Renal cortical epithelial cell (primary cell): ENCODE measurements at places on chromosomes 7 and 10. TPM values are rescaled to one million over a fixed set of nuclear protein-coding genes. Genes with fewer than 3 reads are reported as not detected.

DNA sequence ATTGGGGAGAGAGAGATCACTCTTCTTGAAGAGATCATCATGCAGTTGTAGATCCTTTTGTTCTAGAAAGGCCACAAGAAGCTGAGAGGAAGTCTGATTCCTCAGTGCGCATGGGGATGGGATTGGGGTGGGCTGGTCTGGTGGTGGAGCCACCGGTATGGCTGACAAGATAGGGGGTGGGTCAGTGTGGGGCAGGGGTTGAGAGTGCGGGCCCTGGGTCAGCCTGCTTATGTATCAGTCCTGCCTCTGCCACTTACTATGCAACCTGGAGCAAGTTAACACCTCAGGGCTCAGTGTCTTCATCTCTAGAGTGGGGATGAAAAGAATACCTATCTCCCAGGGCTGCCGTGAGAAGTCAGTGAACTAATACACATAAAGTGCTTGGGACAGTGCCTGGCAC lies 8.0 kb downstream of the SMARCD3 start:
- DNase-seq = no peak

The PALD1 gene
- 1.7 and 2.6 TPM in 2 replicates for total RNA-seq

DNA sequence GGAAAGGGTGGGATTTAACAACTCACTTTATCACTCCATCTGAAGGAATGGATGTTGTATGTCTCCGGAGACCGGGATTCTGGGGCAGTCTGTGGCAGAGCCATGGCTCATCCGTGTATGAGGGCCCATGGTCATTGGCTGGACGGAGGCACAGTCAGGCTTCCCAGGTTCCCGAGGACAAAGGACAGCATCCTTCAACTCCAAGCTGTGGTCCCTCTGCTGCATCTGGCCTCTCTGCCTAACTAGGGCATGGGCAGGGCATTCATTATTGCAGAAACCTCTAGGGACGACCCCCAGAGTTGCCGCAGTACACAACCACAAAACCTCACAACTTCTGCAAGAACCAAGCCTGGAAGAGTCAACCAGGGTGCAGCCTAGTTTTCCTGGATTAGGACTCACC lies 525.2 kb downstream of the GLRX3 start:
- DNase-seq = no peak

DNA sequence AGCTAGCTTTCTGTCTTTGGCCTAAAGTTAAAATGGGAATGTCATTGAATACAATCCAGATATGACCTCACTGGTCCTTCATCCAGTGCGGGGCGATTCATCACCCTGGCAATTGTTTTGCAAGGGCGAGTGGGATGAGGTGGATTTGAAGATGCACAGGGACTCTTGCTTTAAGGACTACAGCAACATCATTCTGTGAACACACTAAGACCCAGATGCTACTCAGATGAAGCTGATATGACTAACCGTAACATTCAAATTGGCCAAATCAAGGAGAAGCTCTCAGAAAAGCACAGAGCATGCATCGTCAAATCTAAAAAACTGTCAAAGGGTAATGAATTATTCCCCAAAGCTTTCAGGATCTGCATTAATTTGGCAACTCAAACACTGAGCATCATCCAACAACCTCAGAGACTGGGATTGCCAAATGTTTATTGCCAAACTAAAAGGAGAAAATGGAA lies 12.8 kb downstream of the CPA1 start:
- DNase-seq = no peak

The FGL2 gene
- total RNA-seq = 0.30 and 1.0 TPM in 2 replicates
